ENCODE measurements at places on chromosomes 4 and X.

DNA sequence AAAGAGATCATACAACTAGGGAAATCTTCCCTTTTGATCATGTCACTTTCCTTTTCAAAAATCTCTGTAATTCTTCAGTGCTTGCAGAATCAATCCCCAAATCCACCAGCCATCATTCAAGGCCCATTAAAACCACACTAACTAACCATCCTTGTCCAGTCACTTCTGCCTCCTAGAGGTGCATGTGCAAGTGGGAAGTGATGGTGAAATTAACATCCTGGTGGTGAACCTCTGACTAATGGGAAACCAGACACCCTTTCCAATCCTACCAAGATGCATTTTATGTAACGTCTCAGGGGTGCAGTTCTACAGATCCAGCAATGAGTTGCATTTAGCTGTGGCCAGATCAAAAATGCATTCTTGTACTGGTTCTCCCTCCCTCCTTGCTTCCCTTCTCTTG, 341.8 kb downstream of the RAPGEF2 start:
- no peak for DNase-seq

DNA sequence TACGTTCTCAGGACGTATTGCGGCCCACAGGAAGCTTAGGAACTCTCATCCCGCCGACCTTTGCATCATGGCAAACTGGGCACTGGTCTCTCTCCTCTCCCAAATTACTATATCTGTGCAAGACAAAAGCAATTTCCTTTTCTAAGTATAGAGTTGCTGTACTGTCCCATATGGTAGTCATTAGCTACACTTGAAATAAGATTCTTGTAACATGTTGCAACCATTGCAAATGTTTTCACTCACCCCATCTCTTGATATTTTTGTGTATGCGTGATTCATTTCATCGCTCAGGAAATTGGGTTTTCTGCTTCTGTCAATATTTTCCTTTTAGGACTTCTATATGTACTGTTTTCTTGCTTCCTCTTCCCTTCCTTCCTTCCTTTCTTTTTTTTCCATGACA, 15.7 kb downstream of the ARMCX6 start:
- no peak for DNase-seq

DNA sequence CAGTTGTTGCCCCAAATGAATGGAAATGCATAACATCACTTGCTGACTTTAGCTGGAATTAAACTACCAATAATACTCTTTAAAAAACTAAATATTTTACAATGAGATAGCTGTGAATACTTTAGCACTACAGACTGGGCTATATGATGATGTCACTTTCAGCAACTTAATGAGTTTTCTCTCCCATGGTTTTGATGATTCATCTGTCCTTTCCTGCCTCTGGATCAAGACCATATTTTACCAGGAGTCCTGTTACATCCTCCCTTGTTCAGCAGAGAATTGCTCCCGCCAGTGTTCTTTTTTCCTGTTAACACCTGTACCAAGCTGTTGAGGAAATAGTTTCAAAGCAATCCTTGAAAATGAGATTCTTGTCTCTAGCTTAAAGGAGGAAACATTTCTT, 543.0 kb downstream of the SPRY1 start:
- no peak for DNase-seq

DNA sequence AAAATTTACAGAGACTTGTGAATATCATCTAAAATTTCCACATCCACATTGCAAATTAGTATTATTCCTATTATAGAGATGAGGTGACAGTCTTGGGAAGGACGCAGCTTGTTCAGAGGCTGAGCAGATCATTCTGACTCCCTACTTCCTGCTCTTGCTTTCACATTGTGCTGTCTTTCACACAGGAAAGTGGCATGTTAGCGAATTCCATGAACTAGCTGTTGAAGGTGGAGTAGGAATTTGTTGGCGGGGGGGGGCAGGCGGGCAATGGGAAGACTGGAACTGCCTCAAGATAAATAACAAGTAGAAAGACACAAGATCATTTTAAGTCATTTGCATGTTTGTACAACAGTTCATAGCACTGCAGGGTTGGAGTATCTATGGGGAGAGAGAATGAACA, 2.3 kb downstream of the PF4V1 start:
- no peak for DNase-seq

DNA sequence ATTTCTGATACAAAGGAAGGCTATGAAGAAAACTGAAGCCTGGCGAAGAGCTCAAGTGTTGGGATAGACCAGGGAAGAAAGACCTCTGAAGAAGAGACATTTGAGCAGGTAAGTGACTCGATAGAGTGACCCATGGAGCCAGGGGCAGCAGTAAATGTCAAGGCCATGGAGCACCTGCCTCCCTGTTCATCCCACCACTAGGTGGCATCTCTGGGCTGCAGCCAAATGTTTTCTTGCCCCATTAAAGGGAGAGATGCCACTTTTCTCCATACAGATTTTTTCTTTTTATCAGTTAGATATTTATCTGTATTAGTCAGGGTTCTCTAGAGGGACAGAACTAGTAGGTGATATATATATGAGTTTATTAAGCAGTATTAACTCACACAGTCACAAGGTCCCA, 4.9 kb upstream of the ZNF81 start:
- peak; percentile 30 for DNase-seq

DNA sequence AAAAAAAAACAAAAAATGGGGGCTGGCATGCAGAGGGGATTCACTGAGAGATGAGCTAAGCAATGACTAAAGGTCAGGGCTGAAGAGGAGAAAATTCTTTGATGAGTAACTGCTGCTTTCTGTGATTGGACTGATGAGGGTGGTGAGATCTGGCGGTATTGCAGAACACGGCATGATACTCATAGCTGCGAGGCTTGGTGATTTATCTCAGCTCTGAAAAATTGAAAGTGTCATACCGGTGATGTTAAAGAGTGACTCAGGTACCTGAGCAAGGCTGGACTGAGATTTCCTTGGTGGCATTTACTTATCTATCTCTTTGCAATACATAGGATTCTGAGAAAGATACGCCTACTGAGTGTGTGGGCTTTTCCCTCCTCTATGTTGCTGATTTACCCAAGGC, 204.1 kb upstream of the DDX53 start:
- DNase-seq = no peak

DNA sequence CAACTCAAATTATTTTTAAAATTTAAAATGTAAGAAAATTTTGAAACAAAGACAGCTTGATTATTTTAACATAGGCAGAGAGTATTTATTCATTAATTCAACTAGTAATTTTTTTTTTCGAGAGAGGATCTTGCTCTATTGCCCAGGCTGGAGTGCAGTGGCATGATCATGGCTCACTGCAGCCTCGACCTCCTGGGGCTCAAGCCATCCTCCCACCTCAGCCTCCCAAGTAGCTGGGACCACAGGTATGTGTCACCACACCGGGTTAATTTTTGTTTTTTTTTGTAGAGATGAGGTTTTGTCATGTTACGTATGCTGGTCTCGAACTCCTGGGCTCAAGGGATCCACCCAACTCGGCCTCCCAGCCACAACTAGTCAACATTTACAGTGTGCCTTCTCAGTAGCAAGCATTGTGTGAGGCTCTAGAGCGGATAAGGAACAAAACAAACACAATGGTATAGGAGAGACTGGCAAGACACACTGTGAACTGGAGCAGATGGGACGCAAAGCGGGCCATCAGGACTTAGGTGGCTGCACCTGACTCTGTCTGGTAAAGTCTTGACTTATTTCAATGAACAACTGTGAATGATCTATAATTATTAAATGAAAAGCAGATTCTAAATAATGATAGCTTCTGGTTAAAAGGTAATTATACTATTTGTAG, 21.6 kb downstream of the SETD7 start:
- no peak for DNase-seq

GRCh38 chr4:4890574-4891255, 31.2 kb downstream of the MSX1 start:
- no peak for DNase-seq

DNA sequence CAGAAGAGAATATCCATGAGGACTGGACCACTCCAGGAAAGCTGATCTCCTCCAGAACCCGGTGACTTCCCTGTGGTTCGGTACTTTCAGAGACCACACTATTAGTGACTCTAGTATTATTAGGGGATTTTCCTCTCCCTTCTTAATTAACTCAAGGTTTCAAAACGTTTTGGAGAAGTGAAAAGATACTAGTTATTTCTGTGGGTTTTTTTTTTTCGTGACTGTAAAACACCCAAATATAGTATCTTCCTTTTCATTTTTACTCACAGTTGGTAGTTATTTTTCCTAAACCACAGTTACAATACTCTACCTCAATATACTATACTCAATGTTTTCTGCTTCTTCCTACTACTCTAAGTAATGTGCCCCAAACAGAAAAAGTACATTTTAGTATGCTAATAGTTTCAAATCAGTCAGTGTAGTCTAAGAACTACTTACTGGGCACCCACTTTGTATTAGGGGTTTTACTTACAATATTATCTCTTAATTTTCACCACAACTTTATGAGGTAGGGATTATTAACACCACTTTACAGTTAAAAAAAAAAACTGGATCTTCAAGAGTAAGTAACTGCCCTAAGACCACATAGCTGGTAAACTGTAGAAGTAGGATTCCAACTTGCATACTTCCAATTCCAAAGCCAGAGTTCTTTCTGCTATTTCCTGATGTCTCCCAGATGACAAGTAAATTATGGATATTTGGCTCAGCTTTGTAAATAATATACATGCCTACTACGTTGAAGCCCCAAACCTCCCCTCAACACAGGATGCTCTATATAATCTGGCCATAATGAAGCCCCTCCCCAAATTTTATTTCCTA, 45.0 kb downstream of the SLC9A7 start:
- no peak for DNase-seq

- no peak for DNase-seq
Observed at GRCh38 chr4:128769011-128769410, 40.5 kb upstream of the JADE1 start.

DNA sequence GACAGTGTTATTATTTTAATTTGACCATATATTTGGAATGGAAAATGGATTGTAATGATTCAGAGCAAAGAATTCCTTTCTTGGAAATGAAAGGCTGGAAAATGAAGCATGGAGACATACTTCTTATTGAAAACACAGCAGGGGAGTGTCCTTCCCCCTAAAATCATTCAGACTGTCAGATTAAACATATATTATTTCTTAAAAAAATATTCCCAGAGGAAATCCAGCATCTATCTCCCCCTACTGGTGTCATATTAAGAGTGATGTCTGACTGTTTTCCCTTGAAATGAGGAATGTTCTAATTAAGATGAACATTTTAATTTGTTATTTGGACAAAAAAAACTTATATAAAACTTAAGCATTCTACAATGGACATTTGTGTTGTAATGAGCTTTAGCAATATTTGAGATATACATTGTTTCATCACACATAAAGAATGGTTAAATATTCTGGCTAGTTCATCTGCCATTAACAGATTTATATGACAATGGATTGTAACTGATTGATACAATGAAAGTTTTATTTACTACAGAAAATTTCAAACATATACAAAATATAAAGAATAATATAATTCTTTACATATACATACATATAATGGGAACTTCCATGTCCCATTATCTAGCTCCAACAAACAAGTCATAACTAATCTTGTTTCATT, 264.6 kb downstream of the SPRY1 start:
- no peak for DNase-seq

GRCh38 chr4:71251261-71251660, 87.6 kb upstream of the SLC4A4 start:
- no peak for DNase-seq

- DNase-seq = no peak
Observed at GRCh38 chr4:18012807-18013462, 8.6 kb downstream of the LCORL start.

DNA sequence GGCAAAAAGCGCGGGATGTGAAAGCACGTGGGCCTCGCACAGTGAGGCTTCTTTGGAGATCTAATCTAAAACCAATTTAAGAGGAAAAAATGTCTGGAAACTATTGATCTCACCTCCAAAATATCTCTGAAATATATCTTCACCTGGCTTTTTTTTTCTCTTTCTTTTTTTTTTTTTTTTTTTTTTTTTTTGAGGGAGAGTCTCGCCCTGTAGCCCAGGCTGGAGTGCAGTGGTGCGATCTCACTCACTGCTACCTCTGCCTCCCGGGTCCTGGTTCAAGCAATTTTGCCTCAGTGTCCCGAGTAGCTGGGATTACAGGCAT, 383 bp upstream of the ZMAT1 start:
- DNase-seq = no peak

GRCh38 chr4:19729886-19730651, 521.6 kb upstream of the SLIT2 start:
- DNase-seq = no peak

GRCh38 chrX:109679820-109680219, 53.2 kb downstream of the ACSL4 start:
- DNase-seq = no peak

GRCh38 chr4:6439120-6439762, 33.2 kb downstream of the PPP2R2C start:
- no peak for DNase-seq

- DNase-seq = no peak
Observed at GRCh38 chrX:10072786-10073568, 83.8 kb upstream of the CLCN4 start.

DNA sequence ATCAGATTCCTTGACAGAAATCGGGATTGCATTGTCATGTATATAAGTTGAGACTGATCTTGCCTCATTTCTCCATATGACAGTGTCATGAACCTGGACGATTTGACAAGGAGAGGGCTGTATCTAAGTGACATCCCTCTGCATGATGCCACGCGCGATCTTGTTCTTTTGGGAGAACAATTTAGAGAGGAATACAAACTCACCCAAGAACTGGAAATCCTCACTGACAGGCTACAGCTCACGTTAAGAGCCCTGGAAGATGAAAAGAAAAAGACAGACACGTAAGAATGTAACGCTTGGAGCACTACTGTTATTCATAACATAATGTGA, 40.9 kb downstream of the GUCY1B1 start:
- no peak for DNase-seq

DNA sequence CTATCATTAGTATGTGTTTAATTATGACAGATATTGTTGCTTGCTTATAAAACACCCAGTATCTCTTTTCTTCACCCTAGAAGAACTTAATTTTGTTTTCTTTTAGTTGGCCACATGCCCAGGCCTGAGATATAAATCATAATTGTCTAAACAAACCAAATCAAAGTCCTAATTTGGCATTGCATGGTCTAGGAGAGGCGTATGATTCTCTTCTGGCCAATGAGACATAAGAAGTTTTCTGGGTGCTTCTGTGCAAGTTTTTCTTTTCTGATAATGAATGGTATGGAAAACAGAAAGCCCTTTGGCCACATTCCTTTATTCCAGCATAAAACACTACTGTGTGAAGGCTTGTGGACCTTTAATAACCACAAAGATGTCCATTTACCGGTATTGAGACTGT, 192.9 kb upstream of the CTSO start:
- DNase-seq = no peak

DNA sequence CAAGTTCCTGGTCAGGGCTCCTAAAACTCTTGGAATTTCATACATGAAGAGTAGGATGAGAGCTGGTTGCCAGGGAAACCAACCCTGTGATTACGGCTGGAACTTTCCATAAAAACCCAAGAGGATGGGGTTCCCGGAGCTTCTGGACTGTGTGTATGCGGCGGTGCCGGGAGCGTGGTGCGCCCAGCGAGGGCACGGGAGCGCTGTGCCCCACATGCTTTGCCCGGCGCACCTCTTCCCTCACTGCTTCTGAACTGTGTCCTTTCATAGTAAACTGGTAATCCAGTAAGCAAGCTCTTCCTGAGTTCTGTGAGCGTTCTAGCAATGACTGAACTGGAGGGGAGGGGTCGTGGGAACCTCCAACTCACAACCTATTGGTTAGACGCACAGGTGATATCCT, 152.6 kb downstream of the AFAP1 start:
- DNase-seq = no peak
